GM13976 (cell line): ENCODE measurements at places on chromosomes 3 and 15.

DNA sequence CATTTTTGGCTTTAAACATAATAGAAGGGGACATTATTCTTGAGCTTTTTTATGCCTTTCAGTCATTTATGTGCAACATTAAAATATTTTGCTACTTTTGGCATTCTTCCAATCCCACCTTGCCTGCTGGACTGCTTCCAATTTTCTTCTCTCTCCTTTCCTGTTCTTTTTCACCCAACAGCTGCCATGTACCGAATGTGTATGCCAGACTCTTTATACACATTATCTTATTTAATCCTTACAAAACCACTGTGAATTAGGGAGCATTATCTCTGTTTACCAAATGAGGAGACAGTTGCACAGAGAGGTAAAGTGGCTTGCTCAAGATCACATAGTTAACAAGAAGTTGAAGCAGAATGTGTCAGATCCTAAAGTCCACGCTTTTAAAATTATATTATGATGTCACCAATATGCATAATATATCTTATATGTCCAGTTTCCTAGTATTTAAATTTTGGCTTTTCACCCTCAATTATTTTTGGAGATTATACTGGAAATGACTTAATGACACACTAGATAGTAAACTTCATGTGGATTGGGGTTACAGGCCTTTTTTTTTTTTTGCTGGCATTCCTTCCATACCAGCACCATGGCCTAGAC is 231.5 kb downstream of the THRB start:
- no peak for DNase-seq

- no peak for DNase-seq
Observed at GRCh38 chr3:126816986-126817777, 113.1 kb downstream of the CHCHD6 start.

DNA sequence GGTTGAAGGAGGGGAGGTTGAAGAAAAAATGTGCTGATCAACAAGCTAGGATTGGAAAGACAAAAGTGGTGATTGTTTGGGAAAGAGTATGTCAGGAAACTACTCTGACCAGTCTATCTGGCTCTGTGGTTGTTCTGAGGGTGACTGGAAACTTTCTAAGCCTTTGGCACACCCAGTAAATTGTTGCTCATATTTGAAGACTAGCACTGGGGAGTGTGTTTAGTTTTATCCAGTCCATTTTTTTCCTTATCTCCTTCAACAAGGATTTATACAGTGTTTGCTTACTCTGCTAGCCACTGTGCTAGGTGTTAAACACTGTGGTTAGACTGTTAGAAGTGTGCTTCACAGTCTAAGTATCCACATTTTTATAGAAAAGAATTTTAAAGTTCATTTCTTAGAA is 28.8 kb downstream of the PPM1L start:
- no peak for DNase-seq

- no peak for DNase-seq
Observed at GRCh38 chr3:150059241-150059640, 88.5 kb upstream of the PFN2 start.

DNA sequence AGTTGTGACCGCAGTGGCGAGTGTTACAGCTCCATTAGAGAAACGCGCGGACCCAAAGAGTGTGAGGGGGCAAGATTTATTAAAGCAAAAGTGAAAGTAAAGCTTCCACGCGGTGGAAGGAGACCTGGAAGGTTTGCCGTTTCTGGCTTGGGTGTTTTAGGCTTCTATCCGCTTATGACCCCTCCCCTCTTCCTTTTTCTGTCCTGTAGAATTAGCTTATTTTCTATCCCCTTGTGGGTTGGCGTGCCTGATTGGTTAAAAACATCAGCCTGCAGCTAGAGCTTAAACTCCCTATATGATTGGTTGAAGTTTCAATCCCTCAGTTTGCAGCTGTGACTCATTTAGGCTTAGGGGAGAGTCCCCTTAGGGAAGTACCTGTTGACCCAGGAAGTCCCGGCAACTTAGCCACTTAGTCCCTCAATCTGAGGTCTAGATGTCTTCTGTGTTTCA is 39.6 kb downstream of the C3orf38 start:
- DNase-seq = peak; percentile 25

- DNase-seq = no peak
Observed at GRCh38 chr3:85525264-85525663, 566.5 kb downstream of the CADM2 start.

- DNase-seq = no peak
Observed at GRCh38 chr15:68330901-68331300, 53.4 kb downstream of the FEM1B start.

- DNase-seq = no peak
Observed at GRCh38 chr3:128316481-128316891, 150.2 kb downstream of the DNAJB8 start.

- DNase-seq = no peak
Observed at GRCh38 chr15:85742186-85742821, 52.4 kb downstream of the KLHL25 start.

GRCh38 chr3:120436523-120437050 is 14.2 kb downstream of the FSTL1 start:
- DNase-seq = no peak

GRCh38 chr15:71777216-71777943 is 33.0 kb upstream of the NR2E3 start:
- DNase-seq = no peak

GRCh38 chr15:99476413-99477222 is 89.2 kb upstream of the MEF2A start:
- peak; percentile 61 for DNase-seq

DNA sequence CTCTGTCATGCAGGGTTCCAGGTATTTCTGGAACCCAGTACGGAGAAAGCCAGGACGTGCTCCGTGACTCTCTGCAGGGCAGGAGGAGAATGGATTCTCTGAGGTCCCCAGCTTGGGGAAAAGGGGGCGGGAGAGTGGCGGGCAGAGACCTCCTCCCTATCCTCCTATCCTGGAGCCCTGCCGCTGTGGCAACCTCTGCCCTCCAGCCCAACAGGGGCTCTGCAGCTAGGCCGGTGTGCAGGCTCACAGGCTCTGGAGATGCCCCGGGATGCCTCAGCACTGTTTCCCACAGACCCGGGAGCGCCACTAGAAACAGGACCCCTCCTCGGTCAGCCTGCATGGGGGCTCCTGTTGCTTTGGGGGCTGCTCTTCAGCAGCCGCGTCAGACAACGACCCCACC is 43.1 kb downstream of the NUP210 start:
- no peak for DNase-seq

- no peak for DNase-seq
Observed at GRCh38 chr3:142670120-142670519, 53.7 kb upstream of the TRPC1 start.

DNA sequence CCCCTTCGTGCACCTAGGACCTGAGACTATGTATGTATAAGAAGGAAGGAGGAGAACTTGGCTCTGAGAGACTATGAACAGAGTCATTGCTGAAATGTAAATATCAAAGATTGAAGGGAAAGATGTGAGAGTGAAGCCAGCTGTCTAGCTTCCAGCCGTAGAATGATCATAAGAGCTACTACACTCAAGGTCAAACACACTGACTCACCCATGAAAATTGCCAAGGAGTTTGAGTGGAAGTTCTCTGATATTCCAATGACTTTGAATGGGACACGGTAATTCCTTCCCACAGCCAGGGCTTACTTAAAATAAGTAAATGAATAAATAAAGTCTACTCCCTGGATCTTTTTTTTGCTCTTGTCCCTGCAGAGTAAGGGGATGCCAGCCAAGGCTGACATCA is 398.9 kb upstream of the TPRG1 start:
- no peak for DNase-seq

GRCh38 chr3:169041677-169042171 is 621.8 kb downstream of the MECOM start:
- DNase-seq = no peak

- DNase-seq = no peak
Observed at GRCh38 chr15:80790236-80790635, 11.1 kb downstream of the CEMIP start.

DNA sequence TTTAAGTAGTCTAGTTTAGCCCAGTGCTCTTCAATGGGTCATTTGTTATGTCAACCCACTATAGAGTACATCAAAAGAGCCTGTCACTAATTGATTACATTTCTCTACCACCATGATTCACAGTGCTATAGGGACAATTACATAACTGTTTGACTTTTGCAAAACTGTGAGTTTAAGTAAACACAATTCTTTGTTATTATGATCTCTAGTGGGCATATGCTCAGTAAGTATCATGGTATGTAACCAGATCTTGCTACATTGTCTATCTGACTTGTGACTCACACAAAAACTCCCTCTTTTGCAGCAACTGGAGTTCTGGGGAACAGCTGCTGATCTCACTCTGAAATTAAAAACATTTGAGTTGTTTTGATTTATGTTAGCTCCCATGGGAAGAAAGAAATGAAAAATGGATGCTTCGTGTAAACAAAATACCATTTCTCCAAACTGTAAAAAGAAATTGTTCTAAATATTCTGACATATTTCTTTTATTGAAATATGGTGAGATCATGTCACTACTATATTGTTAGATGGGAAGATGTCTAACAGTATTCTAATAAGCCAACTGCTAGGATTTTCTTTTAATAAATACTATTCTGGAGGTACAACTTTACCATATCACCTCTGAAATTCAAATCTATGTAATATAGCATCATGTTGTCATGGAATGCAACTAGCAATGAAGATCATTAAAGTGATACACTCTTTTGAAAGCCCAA is 470.4 kb downstream of the ROBO1 start:
- DNase-seq = no peak

DNA sequence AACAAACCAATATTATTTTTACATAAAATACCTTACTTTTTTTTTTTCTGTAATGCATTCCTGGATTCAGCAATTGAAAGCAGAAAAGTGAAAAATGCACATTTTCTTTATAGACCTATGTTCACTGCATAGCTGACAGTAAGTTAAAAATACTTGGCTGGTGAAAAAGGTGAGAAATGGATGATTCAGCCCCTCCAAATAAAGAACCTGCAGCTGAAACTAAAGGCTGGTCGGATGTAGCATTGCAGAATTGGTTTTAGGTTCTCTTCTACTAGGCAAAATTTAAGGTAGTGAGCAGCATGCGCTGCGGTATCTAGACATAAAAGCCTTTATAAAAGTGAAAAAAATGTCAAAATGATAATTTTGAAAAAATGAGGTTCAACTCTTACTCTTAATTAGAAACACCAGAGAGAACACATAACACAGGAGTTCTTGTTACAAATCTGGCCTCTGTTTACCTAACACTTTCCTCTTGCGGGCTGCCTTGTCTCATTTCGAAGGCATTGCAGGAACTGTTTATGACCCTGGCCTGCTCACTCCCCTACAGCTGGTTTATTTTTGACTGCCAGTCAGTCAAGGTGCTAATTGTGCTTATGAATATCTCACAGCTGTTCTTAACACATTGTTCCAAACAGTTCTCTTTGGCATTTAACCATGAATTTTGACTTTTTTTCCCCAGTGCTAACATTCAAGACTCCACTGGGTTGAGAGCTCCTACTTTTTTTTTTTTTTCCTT is 455.4 kb upstream of the TBL1XR1 start:
- no peak for DNase-seq

DNA sequence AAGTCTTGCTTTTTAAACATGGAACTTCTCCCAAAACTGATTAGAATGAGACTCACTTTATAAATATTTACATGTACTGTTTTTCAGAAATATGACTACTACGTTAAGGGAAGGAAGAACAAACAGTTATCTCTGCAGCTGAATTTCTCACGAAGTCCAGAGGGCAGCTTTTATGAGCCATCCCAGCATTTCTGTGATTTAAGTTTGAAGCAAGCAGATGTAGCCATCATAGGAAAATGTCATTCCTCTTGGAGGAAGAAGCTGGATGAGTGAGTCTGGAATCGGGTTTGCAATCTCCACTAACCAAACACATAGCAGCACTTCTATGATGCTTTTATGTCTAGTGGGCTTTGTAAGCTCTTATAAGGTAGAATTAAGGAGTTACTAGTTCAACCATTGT is 53.7 kb downstream of the SCN11A start:
- DNase-seq = no peak

GRCh38 chr15:32746116-32746857 is 28.5 kb downstream of the GREM1 start:
- no peak for DNase-seq

DNA sequence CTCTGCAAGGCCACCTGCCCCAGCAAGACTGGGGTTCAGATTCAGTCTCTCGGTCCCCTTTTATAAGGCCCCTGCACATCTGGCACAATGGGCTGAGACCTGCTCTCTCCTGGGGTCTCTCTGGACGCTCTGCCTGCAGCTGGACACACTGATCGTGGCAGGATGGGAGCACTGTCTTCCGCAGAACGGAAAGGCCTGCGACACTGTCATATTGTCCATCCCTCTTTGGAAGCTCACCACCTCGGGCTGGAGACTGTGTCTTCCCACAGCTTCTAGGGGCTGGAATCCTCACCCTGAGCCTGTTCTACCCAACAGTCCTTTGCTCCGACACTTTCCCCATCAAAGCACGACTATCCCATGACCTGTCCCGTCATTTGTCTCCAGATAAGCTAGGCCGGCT is 11.5 kb upstream of the IGDCC4 start:
- no peak for DNase-seq

DNA sequence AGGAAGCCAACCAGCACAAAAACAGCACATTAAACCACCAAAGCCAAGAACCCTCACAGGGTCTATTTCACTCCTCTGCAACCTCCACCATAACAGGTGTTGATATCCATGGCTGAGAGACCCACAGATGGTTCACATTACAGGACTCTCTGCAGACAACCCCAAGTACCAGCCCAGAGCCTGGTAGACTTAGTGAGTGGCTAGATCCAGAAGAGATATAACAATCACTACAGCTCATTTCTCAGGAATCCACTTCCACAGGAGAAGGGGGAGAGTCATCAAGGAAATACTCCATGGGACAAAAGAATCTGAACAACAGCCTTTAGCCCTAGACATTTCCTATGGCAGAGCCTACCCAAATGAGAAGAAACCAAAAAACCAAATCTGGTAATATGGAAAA is 168.1 kb upstream of the CD96 start:
- no peak for DNase-seq

DNA sequence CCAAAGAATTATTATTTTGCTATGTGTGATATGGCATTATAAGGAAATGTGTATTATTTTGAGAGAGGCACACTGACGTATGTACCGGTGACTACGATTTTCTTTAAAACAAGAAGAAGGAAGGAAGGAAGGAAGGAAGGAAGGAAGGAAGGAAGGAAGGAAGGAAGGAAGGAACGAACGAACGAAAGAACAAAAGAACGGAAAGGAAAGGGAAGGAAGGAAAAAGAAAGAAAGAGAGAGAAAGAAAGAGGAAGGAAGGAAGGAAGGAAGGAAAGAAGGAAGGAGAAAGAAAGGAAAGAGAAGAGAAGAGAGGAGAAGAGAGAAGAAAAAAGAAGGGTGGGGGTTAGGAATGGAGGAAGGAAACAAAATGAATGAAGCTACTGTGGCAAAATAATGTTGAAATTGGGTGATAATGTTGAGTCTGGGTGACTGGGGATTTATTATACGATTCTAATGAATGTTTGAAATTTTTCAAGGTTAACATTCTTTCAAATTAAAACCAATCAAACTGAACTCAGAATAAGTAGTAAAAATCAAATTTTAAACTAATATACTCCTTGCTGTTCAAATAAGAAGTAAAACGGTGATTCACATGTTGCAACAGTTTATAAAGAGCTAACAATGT is 70.3 kb downstream of the PHC3 start:
- no peak for DNase-seq

DNA sequence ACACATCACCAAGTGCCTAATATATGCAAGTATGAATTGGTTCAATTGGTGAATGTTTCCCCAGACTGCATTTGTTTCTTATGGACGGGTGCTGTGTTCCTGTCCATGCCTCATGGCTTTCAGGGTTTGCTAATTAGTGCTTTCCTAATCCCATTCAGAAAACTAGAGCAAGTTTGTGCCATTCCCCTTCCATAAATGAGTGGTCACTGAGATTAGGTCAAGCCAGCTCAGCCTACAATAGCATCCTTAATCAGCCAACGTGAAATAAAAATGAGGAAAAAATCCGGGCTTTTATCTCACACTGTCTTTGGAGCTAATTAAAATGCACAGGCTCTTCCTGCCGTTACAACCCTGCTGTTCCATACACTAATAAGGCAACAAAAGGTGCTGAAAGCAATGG is 788.8 kb downstream of the ROBO1 start:
- DNase-seq = no peak
